Fibroblast of skin of left biceps (primary cell): ENCODE measurements at places on chromosomes 4 and X.
A peak's percentile ranks its signal among the peaks of the same experiment; 100 is the strongest.

DNA sequence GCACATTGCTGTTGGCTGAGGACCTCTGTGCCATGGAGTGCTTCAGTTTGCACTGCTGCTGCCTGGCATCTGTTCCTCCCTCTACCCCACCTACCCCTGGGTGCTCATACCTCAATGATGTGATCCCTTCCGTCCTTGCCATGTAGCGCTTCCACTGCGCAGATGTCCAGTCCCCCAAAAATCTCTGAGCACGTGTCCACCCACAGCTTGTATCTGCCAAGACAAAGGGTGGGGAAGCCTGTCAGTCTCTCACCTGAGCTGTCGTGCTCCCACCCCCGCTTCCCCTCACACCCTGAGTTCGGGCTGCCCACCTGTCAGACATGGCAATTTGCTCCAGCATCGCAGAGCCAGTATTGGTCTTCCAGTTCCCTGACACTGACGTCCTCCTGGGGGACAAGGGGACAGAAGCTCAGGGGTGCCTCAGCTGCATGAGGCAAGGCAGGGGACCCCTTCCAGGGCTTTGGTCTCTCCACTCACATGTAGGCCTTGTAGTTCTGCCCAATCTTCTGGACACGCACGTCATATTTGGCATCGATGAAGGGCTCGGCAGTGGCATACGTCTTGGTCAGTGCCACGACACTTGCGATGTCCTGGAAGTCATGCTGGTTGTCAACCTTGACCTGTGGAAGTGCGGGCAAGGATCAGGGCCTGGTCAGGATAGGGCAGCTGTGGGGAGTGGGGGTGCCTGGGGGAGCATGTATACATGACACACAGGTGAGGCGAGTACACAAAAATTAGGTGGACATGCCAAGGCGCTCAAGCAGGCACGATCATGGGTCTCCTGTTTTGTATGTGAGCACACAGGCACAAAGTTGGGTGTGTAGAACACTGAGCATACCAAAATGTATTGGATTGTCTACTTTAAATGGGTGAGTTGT, 6.0 kb upstream of the TIMP1 start:
- no peak for DNase-seq

DNA sequence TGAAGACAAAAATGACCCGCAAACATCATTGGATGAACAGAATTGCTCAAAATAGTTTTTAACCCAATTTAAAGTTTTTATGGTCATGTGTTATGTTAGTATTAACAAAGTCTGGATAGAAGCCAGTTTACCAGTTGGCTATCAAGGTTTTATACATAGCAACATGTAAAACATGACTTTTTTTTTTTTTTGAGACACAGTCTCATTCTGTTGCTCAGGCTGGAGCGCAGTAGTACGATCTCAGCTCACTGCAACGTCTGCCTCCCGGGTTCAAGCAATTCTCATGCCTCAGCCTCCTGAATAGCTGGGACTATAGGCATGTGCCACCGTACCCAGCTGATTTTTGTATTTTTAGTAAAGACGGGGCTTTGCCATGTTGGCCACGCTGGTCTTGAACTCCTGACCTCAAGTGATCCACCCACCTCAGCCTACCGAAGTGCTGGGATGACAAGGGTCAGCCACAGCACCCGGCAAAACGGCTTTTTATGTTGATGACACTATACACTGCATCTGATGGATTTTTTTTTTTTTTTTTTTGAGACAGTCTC, 3.4 kb downstream of the SAT1 start:
- DNase-seq = no peak

GRCh38 chr4:108531461-108531860, 88.9 kb upstream of the RPL34 start:
- no peak for DNase-seq

DNA sequence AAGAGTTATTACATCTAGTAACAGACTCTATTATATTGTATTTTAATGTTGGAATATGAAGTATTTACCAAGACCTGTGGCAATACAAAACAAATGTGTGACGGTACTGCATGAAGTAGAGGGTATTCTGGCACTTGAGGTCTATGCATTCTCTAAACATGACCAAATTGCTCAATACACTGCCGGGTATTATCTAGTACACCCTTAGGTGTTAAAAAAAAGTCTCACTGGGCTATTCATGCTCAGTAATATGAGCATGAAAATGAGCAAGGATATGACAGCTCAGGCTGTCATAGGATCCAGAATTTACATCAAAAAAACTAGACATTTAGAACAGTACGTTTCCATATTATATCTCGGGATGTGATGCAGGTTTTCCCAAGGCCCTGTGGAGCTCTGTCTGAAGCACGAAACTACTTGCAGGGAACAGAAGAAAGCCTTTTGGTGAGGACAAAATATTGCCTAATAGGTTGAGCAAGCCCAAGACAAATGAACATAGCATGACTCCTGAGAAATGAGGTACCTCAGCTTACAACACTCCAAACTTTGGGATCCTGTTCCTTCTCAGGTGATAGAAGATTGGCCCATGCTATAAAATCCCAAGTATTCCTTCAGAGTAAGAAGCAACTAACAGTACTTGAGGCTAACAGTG, 74.1 kb upstream of the MAOA start:
- no peak for DNase-seq

DNA sequence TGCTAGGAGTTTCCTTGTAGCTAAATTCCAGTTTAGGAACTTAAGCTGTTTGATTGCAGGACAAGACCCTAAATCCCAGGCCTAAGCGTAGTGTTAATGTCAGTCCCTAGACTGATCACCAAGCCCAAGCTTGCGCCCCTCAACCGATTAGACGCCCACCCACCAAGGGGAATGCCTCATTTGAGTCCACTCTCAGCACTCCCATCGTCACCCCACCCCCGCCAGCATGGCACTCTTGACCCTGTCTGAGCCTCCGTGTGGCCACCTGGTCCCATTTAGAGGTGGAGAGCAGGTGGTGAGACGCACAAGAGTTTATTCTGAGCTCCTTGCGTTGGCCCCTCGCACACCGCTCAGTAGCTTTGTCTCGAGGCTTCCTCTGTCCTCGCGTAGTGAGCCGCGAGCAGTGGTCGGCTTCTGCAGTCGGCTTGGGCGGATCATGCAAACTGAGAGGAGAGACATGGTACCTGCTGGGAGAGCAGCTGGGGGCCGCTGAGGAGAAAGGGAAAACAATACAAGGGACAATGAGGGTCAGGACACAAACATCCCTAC, 48.5 kb upstream of the ZNF157 start:
- no peak for DNase-seq

GRCh38 chr4:160877087-160877790, 1286.6 kb downstream of the FSTL5 start:
- no peak for DNase-seq

DNA sequence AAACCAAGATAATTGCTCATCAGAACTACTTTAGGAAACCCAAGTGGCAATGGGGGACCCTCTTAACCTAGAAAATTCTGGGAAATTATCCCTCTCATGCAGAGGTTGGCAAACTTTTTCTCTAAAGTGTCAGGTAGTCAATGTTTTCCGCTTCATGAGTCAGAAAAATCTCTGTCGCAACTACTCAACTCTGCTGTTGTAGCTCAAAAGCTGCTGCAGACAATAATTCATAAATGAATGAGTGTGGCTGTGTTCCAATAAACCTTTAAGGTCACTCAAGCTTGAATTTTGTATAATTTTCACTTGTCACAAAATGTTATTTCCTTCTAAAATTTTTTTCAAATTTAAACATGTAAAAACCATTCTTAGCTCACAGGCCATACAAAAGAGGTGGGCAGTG, 193.4 kb upstream of the MID1 start:
- no peak for DNase-seq

DNA sequence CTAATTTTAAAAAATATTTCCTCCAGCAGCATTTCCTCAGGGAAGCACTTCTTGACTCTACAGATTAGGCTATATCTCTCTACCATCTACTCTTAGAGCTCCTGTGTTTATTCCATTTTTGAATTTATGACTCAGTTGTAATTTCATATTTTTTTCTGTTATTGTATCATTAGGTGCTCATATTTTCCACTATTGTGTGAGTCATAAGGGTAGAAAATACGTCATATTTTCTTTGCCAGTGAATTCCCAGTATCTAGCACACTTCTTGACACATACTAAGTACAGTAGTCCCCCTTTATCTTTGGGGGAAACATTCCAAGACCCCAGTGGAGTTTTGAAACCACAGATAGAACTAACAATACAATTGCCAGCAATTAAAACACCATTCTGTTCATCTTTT, 431.2 kb downstream of the GASK1B start:
- DNase-seq = no peak

GRCh38 chr4:15711762-15712161, 8.9 kb downstream of the BST1 start:
- no peak for DNase-seq

- DNase-seq = no peak
Observed at GRCh38 chr4:189443341-189443740, 497.3 kb upstream of the FRG1 start.

DNA sequence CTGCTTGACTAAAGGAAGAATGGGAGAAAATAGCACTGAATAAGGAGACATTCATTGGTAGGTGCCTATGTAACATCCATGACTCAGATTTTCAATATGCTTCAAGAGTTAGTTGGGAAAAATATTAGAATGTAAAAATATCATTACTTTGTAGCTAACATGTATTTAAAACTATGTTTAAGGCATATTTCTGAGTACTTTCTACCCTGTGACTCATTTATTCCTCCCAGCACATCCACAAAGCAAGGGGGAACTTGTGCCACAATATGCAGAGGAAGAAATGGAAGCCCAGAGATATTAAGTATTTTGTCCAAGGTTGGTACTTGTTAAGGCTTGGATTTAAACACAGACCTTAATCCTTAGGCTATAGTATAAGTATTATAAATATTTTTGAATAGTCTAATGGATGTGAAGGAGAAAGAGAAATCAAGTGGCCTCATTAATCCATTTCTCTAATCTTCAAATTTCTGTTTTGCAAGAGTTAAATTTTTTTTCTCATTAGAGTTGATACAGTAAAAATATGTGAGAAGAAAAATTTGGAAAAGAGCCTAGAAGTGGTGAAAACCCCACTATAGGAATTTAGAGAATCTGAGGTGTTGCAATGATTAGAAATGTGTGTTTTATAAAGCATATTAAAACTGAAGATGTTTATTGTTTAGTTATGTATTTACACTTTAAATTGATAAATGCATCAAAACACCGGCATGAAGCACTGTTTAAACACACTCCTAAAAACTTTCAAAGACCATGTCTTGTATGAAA, 149.3 kb upstream of the GYPA start:
- DNase-seq = peak; percentile 29

GRCh38 chr4:138698641-138699040, 316.9 kb upstream of the NOCT start:
- no peak for DNase-seq

DNA sequence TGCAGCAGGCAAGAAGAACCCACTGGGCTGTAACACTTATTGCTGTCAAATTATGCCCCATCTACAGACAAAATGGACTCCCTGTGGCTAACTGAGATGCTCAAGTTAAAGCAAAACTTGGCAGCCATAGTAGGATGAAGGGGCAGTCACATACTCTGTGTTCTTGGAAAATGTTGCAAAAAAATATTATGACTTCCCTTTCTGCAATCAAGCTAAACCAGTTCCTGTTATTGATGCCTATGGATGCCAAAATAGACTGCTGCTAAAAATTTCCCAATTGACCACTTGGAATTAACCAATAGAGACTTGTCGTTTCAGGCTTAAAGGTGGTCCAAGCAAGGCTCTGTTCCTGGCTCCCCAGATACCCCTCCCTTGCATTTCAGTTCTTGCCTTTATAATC, 49.5 kb downstream of the IQCM start:
- DNase-seq = no peak

GRCh38 chr4:151808542-151808941, 47.7 kb upstream of the GATB start:
- DNase-seq = no peak

DNA sequence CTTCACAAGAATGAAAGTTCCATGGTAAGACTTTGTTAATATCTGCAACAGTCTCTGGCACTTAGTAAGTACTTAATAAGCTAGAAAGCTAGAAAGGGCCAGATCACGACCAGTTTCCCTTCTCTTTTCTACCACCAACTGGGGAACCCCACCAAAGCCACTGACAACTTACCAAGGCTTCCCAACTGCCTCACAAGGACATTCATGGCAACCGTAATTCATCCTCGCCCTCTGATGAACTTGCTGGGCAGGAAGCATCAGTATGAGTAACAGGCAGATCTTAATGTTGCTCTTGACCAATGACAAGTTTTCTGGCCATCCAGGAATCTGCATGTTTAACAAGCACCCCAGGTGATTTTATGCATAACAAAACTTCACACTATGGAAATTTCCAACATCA, 23.2 kb upstream of the ZCCHC13 start:
- DNase-seq = no peak

- DNase-seq = no peak
Observed at GRCh38 chrX:37796805-37797204, 16.9 kb downstream of the CYBB start.

- peak; percentile 1 for DNase-seq
Observed at GRCh38 chrX:124605511-124605910, 259.1 kb downstream of the SH2D1A start.

DNA sequence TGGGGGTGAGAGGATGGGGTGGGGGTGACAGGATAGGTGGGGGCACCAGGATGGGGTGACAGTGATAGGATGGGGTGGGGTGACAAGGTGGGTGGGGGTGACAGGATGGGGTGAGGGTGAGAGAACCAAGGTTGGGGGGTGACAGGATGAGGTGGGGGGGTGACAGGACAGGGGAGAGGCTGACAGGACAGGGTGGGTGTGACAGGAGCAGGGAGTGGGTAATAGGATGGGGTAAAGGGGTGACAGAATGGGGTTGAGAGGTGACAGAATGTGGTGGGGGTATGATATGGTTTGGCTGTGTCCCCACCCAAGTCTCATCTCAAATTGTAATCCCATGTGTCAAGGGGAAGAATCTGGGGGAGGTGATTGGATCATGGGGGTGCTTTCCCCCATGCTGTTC, 26.0 kb downstream of the RNF212 start:
- DNase-seq = no peak

DNA sequence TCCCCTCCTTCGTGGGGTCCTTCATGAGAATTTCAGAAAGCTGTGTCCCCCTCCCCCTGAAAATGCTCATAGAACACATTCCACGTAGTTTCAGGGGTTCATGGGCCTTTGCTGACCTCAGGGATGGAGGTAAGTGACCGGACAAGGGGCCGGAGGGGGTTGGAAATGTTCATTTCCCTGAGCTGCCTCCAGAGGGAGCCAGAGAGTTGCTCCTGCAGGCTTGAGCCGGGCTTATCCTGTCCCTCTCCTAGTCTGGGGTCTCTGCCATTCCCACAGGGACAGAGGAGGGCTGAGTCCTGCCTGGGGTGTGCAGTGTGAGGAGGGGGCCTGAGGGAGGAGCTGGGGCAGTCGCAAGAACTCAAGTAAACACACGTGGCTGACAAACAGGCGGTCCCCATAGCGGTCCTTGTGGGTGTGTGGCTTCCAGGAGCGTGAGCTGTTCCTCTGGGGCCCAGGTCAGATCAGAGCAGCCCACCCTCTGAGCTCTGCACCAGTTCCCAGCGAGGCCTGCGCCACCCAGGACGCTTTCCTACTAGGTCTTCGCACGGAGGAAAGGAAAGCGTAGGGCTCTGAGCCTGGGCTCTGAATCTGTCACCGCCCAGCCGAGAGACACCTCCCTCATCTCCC, 62.5 kb downstream of the WFS1 start:
- no peak for DNase-seq

- DNase-seq = no peak
Observed at GRCh38 chr4:110211007-110211769, 12.8 kb upstream of the ELOVL6 start.

- no peak for DNase-seq
Observed at GRCh38 chr4:169675825-169676224, 55.4 kb downstream of the CLCN3 start.
